HEK293T (cell line): ENCODE measurements at places on chromosomes 1 and 21.

GRCh38 chr1:110254604-110255391 lies 44.7 kb downstream of the KCNC4 start:
- no peak for DNase-seq

DNA sequence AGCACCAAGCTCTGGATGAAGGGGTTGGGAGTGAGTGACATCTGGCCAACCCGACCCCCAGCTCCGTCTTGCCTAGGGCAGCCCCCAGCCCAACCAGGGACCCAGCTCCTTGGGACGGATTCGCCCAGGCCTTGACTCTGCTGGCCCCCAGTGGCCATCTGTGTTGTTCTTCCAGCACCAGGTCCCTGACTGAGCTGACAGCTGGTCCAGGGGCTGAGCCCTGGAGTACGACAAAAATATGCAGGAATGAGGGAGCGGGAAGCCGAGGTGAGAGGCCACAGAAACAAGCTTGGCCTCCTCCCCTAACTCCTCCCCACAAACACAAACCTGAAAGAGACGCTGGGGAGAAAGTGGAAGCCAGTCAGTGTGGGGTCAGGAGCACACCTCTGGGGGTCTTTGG lies 55.0 kb upstream of the PAX7 start:
- DNase-seq: peak; percentile 69

DNA sequence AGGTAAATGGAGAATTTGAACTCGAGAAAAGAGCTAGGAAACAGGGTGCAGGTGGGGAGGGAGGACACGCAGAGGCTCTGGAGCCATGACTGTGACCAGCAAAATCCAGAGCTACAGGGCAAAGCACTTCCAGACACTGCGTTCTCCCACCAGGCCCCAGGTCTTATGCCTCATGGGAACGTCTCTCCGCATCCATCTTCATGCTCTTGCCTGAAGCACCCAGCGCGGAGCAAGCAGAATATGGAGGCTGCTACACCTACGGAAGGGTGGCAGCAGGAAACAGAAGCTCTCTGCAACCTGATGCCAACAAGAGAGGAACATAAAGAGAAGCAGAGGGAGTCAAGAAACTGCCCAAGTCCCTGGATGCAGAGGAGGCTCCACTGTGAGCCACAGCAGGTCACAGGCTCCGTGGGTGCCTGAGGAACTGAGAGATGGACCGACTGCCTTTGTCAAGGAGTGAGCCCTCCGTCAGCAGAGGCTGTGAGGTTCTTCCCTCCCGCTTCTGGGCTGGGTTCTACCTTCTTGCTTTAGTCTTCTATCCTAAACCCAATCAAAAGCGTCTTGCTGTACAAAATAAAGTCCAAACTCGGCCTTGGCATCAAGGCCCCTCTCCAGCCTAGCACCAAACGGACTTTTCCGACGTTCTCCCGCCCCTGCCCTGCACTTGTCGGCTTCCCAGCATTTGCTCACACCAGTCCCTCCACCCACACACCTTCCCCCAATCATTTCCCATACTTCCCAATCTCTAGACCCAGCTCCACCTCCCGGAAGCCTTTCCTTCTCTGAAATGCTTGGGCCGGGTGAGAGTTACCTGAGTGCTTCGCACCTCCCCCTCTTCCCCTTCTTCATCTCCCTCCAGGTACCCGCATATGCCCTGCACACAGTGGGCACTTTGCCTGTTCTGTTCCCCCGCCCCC lies 930 bp downstream of the DHCR24 start:
- DNase-seq: peak; percentile 74

DNA sequence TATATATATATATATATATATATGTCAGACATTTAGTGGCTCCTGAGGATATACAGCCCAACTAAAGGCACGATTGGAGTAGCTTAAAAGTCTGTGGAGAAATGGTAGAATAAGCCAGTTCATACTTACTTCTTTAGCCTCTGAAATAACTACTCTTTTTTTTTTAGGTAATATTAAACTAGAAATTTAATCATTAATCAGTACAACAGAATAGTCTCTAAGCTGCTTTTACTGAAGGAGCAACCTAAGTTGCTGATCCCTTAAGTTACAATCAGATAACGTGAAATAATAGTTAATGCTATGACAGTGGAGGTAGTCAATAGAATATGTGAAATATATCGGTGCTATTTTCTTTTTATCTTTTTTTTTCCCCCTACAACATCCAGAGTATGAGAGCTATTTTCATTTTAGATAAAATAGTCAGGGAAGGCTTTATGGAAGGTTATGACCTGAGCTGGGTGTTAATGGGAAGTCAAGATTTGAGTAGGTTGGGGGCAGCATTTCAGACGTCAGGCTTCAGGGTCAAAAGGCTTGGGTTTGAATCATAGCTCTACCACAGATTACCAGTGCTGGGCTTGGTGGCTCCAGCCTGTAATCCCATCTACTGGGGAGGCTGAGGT lies 15.6 kb downstream of the ZMPSTE24 start:
- no peak for DNase-seq

DNA sequence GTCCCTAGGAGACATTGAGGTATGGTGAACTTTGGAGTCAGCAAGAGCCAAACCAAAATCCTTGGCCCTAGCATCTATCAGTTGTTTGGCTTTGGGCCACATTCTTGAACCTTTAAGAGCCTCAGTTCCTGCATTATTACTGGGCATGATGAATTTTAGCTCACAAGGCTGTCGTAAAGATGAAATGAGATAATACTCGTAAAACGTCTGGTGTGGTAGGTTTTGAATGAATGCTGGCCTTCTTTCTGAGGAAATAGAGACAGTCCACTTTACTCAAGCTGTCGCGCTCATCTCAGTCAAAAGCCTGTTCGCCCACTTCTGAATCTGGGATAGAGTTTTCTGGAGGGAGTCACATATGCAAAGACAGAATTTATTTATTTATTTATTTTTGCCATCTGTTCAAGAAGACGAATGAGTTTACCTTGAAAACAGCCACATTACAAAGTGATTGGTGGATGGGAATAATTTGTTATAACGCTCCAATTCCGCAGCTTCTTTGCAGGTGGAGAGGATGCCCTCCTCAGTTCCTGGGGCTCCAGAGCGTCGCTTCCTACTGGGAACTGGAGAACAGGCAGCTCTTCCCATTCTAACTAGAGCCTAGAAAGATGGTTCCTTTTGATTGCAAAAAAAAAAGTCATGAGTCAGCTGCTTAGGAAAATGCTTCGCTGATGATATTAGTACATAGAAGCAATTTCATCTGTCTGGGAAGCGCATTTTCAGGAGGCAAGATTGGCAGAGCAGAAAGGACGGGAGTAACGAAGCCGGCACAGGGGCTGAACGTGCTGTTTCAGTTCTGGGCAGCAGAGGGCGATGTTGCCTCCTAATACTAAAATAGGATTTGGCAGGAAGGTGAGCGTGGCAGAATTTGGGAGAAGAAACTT lies 49.9 kb upstream of the CYP2J2 start:
- peak; percentile 87 for DNase-seq

DNA sequence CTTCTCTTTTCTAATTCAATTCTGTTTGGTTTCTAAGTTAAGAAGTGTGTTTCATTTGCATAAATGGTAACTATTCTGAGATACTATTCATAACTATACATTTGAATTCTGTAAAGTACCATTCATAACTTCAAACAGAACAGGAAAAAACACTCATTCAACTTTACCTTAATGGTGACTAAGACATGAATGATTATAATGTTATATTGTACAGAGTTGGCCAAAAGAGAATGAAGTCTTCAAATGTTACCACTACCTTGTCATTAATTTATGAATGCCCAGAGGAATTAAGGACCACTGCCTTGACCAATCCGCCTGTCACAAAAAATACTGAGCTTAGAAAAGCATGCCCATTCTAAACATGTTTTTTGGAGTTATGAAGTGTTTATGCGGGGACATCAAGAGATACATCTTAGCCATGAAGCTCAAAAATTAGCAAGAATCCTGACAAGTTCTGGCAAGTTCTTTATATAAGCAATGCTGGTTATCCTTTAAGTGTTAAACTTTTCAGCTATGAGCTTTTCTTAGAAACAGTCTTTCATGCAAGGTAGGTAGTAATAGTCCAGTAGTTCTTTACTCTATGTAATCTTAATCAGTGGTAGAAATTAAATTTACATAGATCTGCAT lies 7.9 kb downstream of the WASF2 start:
- no peak for DNase-seq

GRCh38 chr1:18079941-18080735 lies 27.5 kb upstream of the IGSF21 start:
- no peak for DNase-seq

DNA sequence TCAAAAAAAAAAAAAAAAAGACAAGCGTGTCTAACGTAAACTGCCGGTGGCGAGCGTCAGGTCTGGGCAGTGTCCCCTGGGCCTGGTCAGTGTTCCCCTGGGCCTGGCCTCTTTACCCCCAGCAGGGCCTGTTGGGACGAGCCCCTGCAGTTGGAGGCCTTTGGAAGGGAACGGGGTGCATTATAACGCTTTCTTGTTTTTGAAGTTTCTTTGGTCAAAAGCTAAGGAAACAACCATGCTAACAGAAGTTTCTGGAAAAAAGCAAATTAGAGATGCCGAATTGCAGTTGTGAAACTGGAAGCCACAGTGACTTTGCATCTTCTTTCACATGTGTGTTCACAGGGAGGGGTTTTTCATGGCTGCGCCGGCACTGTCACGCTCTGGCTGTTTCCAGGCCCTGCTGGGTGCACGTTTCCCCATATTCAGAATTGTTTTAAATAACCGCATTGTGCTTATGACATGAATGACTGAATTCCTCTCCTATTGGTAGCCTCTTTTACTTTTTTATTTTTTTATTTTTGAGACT lies 16.0 kb downstream of the RRP1 start:
- DNase-seq: no peak

GRCh38 chr1:25643929-25644328 lies 27.3 kb downstream of the MAN1C1 start:
- peak; percentile 1 for DNase-seq

DNA sequence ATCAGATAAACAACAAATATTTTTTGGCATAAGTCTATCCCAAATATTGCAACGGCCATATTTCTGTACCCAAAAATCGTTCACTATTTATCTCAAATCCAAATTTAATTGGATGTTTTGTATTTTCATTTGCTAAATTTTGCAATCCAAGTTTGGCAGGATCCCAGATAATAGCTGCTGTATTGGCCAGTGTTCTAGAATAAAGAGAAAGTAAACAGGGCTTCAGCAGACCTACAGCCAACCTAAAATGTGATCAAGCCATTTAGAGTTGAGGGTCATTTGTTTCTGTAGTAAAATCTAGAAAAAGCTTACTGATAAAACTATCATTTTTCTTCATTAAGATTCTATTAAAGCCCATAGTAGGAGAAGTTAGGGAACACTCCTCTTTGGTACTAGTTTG lies 506.6 kb upstream of the PTBP2 start:
- DNase-seq: no peak
